ENCODE measurements at places on chromosomes 16 and 17.
A peak's percentile ranks its signal among the peaks of the same experiment; 100 is the strongest.

GRCh38 chr17:79573196-79573896, 37.5 kb downstream of the RBFOX3 start:
- DNase-seq: no peak

DNA sequence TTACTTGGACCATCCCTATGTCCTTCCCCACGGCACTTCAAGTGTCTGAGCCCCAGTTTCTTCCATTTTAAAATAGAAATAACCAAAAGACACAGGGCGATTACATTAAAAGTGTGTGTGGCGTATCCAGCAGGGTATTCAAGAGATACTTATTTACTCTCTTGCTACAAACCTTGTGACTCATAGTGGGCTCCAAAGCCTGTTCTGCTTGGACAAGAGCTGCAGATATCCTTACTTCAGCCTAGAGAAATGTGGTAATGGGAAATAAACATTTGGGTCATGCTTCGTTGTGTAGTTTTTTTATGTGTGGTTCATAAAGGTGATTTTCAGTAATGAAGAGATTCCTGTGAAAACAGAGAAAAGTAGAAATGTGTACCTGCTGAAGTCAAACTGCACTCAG, 288.9 kb upstream of the CDH11 start:
- no peak for DNase-seq

DNA sequence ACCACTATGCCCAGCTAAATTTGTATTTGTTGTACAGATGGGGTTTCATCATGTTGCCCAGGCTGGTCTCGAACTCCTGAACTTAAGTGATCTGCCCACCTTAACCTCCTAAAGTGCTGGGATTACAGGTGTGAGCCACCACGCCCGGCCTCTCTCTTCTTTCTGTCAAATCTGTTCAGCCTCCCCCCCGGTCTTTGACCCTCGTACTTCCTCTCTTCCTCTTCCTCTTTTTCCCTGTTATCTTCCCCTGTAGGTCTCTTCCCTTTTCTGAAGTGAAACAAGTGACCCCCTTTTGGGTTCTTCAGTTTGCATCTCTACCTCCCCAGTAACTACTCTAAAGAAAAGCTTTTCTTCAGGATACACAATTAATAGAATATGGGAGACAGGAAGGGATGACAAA, 31.7 kb upstream of the DHX40 start:
- DNase-seq: no peak

DNA sequence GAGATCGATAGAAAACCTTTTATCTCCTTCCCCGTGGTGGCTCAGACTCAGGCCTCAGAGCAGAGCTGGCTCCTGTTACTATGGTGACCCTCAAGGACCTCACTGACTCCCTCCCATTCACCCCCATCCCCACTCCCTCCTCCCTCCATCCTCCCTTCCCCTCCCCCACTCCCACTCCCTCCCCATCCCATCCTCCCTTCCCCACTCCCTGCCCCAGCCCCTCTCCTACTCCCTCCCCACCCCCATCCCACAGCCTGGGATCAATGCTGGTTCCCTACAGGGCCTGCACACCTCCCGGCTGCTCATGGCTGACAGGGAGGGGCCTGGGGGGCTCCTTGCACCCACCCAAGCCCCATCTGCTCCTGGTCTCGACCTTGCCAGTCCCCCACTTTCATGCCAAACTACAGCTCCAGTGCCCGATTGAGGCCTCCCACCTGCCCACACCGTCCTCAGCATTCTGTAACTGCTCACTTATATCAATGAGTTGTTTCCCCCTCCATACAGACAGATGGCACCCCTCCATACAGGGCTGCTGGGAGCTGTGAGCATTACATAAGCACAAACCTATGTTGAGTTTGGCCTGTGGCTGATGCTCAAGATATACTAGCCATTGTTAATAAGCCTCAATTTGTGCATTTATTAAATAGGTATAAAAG, 11.6 kb upstream of the RAI1 start:
- no peak for DNase-seq

- DNase-seq: peak; percentile 38
Observed at GRCh38 chr17:67602974-67603373, 114.8 kb upstream of the NOL11 start.

DNA sequence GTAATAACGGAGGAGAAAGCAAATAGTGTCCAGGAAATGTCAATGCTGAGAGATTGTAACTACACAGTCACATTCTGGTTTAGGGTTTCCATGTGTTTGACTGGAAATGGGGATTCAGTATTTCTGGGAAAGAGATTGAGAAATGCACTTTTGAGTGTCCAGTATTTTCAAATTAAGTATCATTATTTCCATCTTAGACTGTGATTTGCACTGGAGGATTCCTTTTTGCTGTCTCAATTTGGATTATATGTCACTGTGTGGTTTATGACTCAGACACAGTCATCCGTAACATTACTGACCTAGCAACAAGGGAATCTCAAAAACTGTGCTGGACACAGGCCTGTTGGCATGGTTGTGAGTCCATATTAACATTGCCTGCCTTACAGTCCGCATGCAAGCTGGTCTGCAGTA, 681.4 kb downstream of the CDH11 start:
- DNase-seq: no peak

DNA sequence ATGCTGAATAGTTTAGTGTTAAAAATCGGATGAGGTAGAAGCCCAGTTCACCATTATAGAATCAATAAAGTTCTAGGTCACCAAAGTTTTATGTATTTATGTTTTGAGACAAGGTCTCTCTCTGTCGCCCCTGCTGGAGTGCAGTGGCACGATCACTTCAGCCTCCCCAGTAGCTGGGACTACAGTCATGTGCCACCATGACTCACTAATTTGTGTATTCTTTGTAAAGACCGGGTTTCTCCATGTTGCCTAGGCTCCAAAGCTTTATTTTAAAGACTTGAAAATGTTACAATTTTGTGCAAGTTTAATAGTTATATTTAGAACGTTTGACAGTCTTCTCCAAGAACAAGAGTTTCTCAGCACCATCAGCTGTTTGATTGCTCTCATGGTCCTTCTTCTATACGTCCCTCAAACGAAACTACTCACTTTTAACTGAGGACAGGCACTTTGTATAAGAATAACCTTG, 32.1 kb downstream of the NDE1 start:
- peak; percentile 65 for DNase-seq

DNA sequence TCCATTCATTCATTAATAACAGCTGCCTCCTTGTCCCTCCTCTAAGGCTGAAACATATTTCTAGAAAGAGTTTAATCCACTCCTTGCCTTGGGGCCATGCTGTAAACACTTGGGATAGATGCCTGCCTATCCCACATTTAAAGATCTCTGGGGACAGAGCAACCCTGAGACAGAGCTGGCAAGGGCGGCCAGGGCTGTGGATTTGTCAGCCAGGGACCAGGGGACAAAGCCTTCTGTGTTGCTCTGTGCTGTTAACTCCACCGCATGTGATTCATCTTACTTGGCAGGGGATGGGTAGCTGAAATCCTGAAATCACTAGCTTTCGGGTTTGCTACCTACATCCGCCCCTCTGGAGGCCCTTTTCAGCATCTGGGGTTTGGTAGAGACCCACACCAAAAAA, 392.9 kb downstream of the SLC39A11 start:
- no peak for DNase-seq

DNA sequence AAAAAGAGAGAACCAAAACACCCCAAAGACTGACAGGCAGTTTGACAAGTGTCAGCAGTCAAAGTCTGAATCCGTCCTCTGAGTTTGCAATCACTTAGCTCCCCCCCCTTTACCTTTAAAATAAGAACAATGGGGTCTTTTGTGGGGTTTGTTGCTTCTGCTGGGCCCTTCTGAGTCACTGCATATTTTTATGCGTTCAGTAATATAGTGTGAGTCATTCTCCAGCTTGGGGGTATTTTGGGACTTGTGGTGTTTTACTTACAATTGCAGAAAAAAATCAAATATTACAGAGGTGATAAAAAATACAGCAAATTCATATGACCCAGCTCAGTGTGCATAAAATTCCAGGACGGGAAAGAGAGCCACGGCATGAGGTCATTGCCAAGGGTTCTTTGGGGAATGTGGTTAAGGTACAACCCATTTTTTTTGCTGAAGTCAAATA, 120.1 kb downstream of the CYLD start:
- no peak for DNase-seq

GRCh38 chr16:83969771-83970429, 1.9 kb downstream of the NECAB2 start:
- DNase-seq: no peak

DNA sequence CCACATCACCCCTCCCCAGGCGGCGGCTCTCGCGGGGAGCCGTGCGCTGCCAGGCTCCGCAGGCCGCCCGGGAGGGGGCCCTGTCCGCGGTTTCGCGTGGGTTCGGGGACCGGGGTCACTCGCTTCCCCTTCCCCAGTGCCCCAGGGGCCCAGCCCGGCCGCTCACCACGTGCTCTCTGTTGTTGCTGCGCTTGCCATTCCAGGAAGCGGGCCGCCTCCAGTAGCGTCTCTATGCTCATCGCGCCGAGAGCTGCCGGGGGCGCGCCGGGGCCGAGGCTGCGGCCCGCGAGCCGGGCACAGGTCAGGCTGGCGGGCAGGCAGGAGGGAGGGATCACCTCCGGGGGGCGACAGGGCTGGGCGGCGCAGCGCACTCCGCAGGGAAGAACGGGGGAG, 390 bp downstream of the MNT start:
- DNase-seq: peak; percentile 68

GRCh38 chr17:6938637-6939036, 57.2 kb upstream of the ALOX12 start:
- no peak for DNase-seq

- DNase-seq: no peak
Observed at GRCh38 chr16:4216596-4216995, 25.3 kb downstream of the SRL start.

DNA sequence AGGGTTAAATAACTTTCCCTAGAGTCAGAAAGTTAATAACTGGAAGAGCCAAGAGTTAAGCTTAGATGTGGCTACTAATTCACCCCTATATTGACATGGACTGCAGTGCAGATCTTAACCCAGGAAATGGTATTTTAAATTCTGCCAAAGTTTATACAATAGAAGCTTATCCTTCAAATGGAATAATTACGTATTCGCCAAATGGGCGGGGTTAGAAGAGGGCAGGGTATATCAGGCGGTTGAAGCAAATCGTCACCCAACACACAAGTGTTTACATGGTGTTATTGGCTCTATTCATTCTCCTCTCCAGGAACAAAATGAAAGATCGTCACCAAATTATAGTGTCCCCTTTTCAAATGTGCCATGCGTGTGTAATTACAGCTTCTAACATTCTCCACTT, 182.7 kb downstream of the PRKCB start:
- DNase-seq: no peak
